ENCODE measurements at places on chromosomes 7 and 10. TPM values are rescaled to one million over a fixed set of nuclear protein-coding genes. Genes with fewer than 3 reads are reported as not detected.

The NAMPT gene
- 153 TPM for total RNA-seq

The FGF8 gene
- not detected for total RNA-seq

The FKBP14 gene
- total RNA-seq = 17.6 TPM

The CLRN3 gene
- total RNA-seq = not detected

The PTN gene
- total RNA-seq = 9.3 TPM

The ZDHHC6 gene
- total RNA-seq = 18.6 TPM

The TFPI2 gene
- 166 TPM for total RNA-seq

The SNCG gene
- total RNA-seq = 48.3 TPM

The CD36 gene
- 132 TPM for total RNA-seq

The PDCD11 gene
- total RNA-seq = 30.2 TPM

The ZNF32 gene
- total RNA-seq = 26.5 TPM

The PIP gene
- not detected for total RNA-seq

The MYL10 gene
- not detected for total RNA-seq

Data from smooth muscle cell of the coronary artery (primary cell).